ENCODE measurements at places on chromosomes 16 and 17. TPM values are rescaled to one million over a fixed set of nuclear protein-coding genes. Genes with fewer than 3 reads are reported as not detected.

TEDC2 gene
- total RNA-seq = not detected

ALOX15 gene
- total RNA-seq = not detected

GPRC5C gene
- 71.2 TPM for total RNA-seq

FOXC2 gene
- total RNA-seq = 0.78 TPM

- H3K27me3 ChIP-seq = no peaks in the 10 kb centered on the region
- DNase-seq = no peak
- no peaks in the 10 kb centered on the region for H3K36me3 ChIP-seq
Measured at GRCh38 chr17:61452301-61453290, at the start of gene TBX4. TSS of gene TBX4 (plus strand) at chr17:61452422. CDS start at chr17:61456491, 4,069 bp downstream.

DNA sequence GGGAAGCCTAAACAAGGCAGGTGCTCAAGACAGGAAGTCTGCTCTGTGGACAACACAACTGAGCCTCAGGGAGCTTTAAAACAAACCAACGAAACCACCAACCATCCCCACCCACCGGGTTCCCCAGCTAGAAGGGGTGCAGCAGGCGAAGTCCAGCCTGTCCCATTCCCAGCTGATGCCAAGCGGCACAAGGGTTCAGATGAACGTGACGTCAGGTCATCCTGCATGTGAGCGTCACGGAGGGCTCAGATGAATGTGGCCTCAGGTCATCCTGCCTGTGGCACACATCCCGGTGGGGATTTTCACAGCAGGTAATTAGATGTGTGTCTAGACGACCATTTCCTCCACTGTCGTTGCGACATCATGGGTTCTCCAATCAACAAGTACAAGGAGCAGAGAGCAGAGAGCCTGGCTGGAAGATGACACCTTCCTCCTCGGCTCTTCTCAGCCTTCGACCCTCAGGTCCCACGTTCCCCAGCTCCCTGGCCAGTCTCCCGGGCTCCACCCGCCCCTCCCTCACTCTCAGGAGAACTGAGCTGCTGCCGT, 246.5 kb downstream of the FOXL1 start:
- no peak for DNase-seq
- no peaks in the 10 kb centered on the region for H3K4me1 ChIP-seq
- peaks cover 13% of the 10 kb centered on the region for H3K27me3 ChIP-seq
- no peaks in the 10 kb centered on the region for H3K36me3 ChIP-seq
- no peak overlapping the region for H3K27ac ChIP-seq

DNA sequence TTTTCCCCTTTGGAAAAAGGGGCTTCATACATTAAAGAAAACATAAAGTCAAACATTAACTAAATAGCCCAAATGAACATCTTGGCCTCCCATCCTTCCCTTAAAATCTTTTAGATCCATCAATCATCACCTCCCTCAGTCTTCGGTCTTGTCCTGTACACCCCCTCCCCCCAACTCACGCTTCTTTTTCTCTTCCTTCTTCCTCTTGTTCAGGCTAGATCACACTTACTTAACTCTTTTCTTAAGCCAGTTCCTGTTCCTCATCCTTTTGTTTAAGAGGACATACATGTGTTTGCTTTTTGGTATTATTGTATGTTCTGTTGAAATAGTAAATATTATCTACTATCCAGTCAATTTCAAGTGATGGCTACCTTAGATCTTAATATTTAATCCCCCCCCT, 5.5 kb downstream of the MFSD6L start:
- no peak overlapping the region for H3K27ac ChIP-seq
- no peak overlapping the region for H3K4me3 ChIP-seq
- no peaks in the 10 kb centered on the region for H3K27me3 ChIP-seq
- peaks cover 24% of the 10 kb centered on the region for H3K4me1 ChIP-seq
- H3K36me3 ChIP-seq = no peaks in the 10 kb centered on the region
- DNase-seq = no peak

GRCh38 chr16:2698965-2699750, 16.8 kb downstream of the KCTD5 start:
- DNase-seq = no peak
- no peaks in the 10 kb centered on the region for H3K4me1 ChIP-seq
